Germinal center (tissue), 1 donor: ENCODE measurements at places on chromosomes 6 and 20.
A peak's percentile ranks its signal among the peaks of the same experiment; 100 is the strongest.

DNA sequence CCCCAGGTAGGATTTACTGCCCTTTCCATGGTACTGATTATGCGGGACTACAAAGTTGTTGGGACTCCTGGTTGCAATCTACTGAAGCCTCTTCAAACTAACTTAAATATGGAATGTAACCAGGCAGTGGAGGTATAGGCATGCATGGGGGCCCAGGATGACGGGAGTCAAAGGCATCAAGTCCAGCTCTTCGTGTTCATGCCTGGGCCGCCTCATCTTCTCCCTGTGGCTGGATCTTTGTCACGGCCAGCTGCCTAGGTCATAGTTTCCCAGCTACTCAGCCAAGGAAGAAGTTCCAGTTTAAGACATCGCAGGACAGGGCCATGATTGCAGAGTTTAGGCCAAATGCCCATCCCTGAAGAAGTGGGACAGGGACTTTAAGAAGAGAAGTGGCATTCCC, 20.5 kb downstream of the LYRM2 start:
- DNase-seq: no peak

DNA sequence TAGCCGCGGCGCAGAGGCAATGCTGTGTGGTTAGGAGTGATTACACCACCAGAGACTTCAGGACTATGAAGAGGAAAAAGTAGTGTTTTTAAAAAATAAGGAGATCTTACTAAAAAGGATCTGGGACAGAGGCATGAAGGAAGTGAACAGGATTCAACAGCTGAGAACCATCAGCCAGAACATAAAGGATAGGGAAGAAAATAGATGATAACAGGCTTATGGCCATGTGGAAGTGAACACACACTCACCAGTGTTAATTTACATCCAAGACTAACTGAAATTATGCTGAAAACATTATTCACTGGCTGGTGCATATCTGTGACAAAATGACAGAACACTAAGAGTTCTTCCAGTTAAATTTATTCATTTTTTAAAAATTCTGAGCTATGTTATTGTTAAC, 47.5 kb upstream of the BCLAF1 start:
- DNase-seq: no peak

- DNase-seq: no peak
Measured at GRCh38 chr20:8152183-8152582, 20.1 kb downstream of the PLCB1 start.

DNA sequence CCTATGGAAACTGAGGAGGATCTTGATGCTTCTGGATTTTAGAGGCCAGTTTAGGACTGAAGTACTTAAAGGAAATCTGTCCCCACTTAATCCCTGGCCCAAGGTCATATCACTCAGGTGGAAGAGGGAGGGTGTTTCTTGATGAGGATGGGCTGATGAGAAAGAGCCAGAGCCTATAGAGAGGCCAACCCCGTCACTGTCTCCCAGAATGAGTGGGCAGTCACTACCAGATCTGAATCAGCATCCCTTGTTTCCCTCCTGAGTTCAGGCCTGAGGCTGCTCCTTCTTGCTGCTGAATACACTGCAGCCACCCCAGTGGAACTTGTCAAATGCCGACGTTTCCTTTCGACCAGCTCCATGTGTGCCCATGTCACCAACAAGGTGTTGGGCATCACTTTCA, 14.8 kb downstream of the ARMC12 start:
- no peak for DNase-seq

DNA sequence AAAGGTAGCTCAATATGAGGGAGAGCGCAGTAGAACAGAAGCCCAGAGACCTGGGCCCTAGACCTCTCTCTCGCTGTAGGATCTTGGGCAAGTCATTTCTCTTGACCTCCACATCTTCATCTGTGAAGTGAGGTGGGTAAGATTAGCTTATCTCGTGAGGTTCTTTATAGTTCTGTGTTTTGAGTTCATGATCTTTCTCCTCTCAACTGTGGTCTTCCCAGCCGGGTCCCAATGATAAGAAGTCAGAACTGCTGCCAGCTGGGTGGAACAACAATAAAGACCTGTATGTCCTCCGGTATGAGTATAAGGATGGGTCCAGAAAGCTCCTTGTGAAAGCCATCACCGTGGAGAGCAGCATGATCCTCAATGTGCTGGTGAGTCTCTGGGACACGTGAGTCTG, 6.9 kb downstream of the PSMF1 start:
- DNase-seq: no peak

- no peak for DNase-seq
Measured at GRCh38 chr20:38172408-38172807, 7.3 kb upstream of the TGM2 start.

DNA sequence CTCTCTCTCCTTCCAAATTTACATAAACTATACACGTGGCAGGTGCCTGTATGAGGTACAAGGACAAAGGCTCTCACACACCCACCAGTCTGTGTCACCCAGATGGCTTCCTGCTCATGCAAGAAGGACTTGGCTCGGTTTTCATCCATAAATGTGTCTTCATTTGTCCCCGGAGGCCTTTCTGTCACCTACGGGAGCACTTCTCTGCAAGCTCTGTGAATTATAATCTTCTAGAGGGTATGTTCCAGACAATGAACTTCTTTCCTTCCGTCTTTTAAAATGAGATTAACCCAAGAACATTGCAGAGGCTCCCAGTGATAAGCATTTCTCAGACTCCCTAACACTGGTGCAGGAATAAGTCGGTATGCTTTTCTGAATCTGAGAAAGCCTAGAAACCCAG, 123.6 kb downstream of the PTPRT start:
- no peak for DNase-seq

- no peak for DNase-seq
Measured at GRCh38 chr6:118933855-118934460, 1.0 kb downstream of the MCM9 start.

GRCh38 chr6:11923621-11924020, 88.5 kb upstream of the HIVEP1 start:
- no peak for DNase-seq

DNA sequence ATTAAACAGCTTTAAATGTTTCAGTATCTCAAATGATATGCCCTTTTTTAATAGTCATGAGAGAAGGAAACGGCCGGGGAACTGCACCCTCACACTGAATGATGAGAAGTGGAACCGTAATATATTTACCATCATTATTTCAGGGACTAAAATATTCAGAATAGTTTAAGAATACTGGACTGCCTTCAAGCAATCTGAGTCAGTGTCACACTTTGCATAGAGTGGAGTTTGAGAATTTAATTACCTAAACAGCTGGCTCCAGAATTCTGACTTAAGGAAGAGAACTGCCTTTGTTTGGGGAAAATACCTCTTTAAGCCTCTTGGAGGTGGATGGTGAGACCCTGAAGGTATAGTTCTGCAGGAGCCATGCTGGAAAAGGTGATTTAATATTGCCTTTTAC, 135.9 kb upstream of the EPHA7 start:
- DNase-seq: no peak

GRCh38 chr20:13883425-13883824, 98.6 kb downstream of the NDUFAF5 start:
- no peak for DNase-seq

GRCh38 chr6:155316419-155316818, 2.1 kb upstream of the TFB1M start:
- DNase-seq: no peak

GRCh38 chr6:15522856-15523529, 139.8 kb downstream of the DTNBP1 start:
- DNase-seq: no peak

GRCh38 chr6:154402081-154402780, 45.6 kb upstream of the IPCEF1 start:
- DNase-seq: no peak

DNA sequence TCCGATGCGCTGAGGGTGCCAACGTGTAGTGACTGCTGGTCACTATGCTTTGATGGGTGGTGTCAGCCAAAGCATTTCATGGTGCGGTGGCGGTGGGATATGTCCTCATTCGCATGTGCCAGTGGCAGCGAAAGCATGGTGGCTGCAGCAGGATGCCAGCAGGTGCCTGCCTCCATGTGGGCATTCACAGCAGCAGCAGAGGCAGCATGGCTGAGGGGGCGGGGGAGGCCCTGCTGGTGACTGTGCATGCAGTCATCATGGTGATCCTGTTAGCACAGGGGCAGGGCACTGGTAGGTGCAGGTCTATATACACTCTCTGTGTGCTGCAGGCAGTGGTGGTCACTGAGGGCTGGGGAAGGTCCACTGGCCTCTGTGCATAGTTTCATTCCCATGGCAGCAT, 22.0 kb downstream of the FIG4 start:
- no peak for DNase-seq

DNA sequence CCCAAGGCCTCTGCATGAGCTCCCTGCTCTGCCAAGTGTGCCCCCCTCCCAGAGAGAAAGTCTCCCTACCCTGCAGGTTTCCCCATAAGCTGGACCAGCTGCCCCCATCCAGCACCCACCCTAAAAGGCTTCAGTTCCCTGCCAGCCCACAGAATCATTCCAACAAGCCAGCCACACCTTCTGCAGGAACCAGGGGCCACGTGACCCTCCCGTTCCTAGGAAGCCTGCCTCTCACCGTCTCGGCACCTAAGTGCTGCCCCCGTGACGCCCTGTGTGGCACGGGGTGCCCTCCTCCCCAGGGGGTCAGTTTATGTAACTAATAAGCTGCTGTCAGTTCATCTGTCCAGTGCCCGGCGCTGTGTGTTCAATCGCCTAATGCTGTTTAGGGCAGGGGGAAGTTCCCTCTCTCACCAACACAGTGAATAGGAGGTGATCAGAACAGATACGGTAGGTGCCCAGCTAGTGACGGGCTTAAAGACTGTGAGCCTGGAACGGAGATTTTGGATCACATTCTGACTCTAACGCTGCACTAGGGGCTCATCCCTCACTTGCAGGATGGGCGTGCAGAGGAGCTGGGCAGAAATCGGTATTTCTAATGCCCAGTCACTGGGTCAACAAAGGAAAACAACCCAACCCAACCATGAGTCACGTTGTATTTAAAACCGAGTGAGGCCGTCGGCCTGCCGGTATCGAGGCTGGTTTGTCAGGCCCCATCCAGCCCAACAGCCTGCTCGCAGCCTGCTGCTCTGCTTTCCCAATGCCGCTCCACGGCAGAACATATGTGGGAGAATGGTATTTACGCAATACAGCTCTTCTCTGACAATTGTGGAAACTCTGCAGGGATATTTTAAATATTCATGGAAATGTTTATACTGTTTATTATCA, 56.0 kb downstream of the RAMACL start:
- DNase-seq: no peak

GRCh38 chr20:51529081-51529681, 13.3 kb downstream of the NFATC2 start:
- DNase-seq: no peak

DNA sequence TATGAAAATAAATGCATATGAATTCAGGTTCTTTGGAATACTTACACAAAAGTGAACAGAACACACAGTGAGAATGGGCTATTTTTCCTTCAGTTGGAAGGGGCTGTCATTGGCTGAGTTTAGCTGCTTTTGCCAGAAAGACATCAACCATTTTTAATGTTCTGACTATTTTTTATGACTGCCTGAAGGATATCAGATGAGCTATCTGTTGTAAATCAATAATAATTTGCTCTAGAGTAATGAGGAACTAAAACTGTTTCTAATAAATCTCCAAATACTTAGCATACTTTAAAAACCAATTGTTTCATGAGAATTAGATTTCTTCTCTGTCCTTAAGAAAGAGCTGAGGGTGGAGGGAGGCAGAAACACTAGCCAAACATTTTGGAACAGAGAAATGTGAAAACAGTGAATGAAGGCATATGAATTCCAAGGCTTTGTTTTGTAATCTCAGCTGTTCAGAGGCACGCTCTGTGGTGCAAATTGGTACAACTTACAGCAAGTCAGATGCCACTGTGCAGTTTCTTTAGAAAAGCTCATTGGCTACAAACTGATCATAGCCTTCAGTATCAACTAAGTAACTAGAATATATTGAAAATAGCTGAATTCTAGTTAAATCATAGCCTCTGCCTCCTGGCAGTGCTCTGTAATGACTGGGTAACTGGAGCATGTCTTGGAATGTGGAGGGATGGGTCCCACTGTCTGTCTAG, 228.9 kb upstream of the JAG1 start:
- no peak for DNase-seq

- no peak for DNase-seq
Measured at GRCh38 chr6:168616816-168617765, 176.1 kb downstream of the SMOC2 start.

DNA sequence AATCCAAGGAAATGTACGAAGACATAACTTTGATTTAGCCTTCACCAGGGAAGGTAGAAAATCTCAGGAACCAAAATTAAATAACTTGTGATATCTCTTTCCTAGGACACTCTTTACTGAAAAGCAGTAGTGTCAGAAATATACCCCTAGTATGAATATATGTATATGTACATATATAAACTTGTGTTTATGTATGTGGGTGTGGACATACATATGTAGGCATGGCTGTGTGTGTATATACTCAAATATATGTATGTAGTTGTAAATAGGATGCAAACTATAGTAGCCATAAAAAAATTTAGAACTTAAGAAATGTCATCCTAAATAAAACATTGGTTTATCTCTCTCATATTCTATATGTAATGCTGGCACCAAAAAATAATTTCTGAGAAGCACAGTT, 500.8 kb downstream of the ADGRB3 start:
- no peak for DNase-seq

GRCh38 chr20:36267605-36268381, 31.5 kb downstream of the AAR2 start:
- DNase-seq: no peak

- DNase-seq: no peak
Measured at GRCh38 chr6:148848915-148849314, 102.1 kb downstream of the UST start.

- DNase-seq: no peak
Measured at GRCh38 chr6:134114918-134115714, 62.7 kb upstream of the SLC2A12 start.

DNA sequence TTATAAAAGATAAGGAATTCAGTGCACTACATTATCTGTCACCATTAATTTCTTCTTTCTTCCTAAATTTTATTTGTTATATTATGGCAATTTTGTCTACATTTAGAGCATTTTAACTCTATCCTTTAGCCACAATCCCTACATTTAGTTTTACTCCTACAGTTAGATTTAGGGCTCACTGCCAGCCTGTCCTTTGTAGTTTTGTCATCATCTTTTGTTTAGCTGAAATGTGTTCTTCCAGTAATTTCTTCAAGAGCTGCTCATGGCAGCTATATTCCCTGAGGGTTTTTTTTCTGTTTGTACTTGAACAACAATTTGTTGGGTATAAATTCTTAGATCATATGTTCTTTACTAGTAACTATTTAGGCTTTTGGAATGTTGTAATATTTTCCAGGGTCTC, 72.7 kb upstream of the B3GAT2 start:
- no peak for DNase-seq

GRCh38 chr6:33028220-33028849, 18.9 kb upstream of the HLA-DOA start:
- DNase-seq: no peak

DNA sequence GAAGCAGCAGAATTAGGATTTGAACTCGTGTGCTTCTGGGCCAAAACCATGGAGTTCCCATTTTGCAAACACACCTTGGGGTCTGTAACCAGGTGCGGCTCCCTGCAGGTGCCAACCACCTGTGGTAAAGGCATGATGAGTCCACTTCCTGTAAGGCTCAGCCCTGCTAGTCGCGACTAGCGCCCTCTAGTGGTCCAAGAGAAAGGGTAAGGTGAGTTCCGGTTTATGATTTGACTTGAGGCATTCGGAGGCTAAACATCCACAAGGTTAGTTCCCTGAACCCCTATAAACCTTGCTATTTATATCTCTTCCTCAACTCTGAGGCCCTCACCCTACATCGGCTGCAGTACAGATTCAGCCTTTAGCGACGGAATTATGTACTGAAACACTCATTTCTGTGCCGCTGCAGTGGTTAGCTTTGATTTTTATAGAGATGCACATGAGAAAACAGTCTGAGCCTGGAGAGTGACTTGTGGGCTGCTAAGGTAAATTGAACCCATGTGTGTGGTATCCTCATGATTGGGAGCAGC, 173.4 kb downstream of the PLCB1 start:
- DNase-seq: peak; percentile 42
